ENCODE measurements at places on chromosomes 5 and 9. TPM values are rescaled to one million over a fixed set of nuclear protein-coding genes. Genes with fewer than 3 reads are reported as not detected.

DNA sequence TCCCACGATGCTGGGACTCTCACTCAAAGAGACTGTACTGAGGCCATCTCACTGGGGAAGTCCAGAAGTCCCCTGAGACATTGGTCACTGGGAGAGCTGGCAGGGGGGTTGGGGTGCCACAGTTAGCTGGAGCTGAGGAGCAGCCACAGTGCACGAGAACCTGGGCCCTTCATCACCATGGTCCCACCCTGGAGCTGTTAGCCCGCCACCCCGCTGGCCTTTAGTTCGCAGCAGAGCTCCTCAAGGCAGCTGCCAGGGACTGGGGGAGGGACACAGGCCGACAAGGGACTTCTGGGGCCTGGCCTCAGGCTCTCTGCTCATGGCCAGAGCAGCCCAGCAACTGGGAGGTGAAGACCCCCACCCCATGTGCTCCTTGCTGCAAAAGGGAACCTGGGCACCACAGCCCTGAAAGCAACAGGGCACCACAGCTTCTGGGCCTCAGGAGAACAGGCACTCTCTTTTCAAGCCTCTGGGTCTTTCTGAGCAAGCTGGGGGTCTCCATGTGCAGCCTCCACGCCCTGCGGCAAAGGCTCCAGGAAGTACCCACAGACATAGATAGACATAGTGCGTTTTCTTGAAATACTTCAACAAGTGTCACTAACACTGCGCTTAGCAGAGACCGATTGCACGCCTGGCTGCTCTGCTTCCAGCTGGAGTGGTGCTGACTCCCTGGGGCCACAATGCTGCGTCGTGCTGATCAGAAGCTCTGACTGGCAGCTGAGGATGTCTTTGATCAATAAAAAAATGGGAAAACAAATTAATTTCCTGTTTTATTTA is 46.0 kb downstream of the VAV2 start:
- H3K4me3 ChIP-seq: no peak overlapping the region
- DNase-seq: no peak
- H3K36me3 ChIP-seq: no peaks in the 10 kb centered on the region
- H3K27me3 ChIP-seq: no peaks in the 10 kb centered on the region

- no peaks in the 10 kb centered on the region for H3K27me3 ChIP-seq
- no peaks in the 10 kb centered on the region for H3K36me3 ChIP-seq
- no peak overlapping the region for H3K4me3 ChIP-seq
- no peaks in the 10 kb centered on the region for H3K4me1 ChIP-seq
- DNase-seq: no peak
Observed at GRCh38 chr5:31846934-31847333, 208.0 kb downstream of the PDZD2 start.

GRCh38 chr9:88537761-88538091 is 2.7 kb downstream of the NXNL2 start:
- DNase-seq: no peak
- no peaks in the 10 kb centered on the region for H3K36me3 ChIP-seq
- no peak overlapping the region for H3K4me3 ChIP-seq
- H3K27me3 ChIP-seq: no peaks in the 10 kb centered on the region
- H3K27ac ChIP-seq: peak overlapping the region; percentile 92
- no peaks in the 10 kb centered on the region for H3K4me1 ChIP-seq

FGF1 gene
- 6.6 TPM for total RNA-seq

SUSD1 gene
- total RNA-seq: 13.1 TPM

All from breast epithelium (tissue), 4 donors.